ENCODE measurements at places on chromosomes 1 and 21. TPM values are rescaled to one million over a fixed set of nuclear protein-coding genes. Genes with fewer than 3 reads are reported as not detected.

DNA sequence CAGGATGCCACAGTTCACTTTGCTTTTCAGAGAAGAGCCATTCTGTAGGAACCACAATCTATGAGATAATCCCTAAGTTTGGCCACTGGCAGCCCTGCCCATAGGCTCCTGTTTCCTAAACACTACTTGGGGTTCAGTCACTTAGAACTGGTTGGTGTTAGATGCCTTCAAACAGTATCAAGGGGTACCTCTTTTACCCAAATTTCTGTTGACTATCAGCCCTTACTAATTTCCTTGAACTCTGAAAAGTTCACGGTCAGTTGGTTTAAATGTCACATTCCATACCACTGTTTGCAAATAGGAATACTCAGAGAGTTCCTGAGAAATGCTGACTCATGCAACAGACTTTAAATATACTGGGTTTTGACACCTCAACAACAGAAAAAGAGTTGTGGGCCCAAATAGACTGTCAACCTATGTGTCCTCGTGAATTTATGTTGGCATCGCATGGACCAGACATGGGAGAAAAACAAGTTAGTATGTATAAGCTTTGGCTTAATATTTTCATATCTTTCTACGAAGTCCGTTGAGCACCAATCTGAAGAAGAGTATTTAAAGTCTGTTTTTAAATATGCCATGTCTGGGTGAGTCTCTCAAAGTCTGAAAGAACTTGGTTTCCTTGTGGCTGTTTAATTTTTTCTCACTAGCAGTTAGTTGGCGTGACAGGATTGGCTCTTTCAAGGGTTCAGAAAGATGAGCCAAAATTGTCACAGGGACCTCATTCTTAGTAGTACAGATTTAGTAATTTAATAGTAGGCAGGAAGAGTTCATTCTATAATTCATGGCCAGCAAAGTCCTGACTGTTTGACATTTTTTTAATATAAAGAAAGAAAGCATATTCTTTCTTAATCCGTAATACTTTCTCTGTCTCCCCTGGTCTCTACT lies 56.5 kb upstream of the ZNF326 start:
- DNase-seq, result no peak

DNA sequence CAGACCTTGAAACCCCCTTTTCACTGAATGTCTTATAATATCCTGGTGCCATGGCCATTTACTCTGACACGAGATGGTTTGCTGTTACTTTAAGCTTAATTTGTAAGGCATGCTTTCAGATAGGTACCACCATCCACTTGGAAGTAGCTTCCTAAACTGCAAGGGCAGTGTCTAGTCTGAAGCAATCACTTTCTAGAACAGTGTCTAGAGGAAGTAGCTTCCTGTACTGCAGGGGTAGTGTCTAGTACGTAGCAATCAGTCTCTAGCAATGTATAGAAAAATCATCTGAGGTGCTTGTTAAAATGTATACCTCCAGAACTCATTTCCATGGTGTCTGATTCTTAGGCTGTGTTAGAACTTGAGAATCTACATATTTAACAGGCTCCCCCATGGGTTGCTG lies 42.5 kb downstream of the ZBTB40 start:
- no peak for DNase-seq

DNA sequence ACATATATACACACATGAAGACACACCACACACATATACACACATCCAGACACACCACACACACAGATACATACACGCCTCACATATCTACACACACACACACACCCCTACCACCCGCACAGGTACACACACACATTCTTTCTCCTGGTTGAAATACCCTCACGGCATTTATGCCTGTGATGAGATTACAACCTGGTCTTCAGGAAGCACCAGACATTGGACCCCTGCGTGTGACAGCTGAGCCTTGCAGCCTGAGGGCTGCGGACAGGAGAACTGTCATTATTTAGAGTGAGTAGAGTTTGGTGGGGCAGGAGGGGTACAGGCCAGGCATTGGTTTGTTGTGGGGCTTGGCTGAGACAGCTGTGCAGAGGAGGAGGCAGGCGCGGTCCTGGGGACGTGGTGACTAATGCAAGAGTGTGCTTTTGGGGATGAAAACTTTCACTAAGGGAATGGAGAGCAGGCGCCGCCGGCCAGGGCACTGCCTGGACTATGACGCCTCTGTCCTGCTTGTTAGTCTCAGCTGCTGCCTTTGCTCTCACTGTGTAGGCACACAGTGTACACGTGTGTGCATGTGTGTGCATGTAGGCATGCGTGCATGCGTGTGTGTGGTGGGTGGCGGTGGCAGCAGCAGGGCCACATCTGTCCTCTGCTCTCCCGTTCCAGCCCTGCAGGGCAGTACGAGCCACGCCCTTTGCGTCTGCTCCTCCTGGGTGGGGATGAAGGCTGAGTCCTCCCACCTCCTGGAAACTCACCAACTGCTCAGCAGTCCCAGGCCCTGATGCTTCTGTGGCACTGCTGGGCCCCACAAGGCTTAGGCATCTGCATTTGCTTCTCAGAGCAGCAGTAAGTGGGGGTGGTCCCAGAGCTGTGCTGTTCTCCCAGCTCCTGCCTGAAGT lies 57.6 kb downstream of the SPSB1 start:
- no peak for DNase-seq

DNA sequence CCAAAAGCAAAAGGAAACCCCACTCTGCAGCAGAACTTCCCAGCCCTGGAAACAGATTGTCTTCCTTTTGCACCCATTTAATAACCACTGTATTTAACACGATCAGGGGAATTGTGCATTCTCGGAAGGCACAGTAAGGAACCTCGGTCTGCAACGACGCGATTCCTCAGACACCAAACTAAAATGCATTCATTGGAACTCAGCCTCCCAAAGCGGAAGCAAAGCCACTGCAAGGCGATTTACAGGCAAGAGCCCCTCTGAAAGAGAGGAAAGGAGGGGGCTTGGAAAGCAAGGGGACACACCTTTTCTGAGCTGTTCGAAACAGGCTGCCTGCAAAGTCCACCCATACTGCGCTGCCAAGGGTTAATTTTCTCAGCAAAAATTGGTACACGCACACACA lies 297.7 kb downstream of the OMA1 start:
- DNase-seq, result no peak

GRCh38 chr1:193525917-193526710 lies 339.7 kb upstream of the B3GALT2 start:
- DNase-seq, result no peak

- DNase-seq, result no peak
Measured at GRCh38 chr1:89842567-89843272, 21.9 kb downstream of the LRRC8D start.

DNA sequence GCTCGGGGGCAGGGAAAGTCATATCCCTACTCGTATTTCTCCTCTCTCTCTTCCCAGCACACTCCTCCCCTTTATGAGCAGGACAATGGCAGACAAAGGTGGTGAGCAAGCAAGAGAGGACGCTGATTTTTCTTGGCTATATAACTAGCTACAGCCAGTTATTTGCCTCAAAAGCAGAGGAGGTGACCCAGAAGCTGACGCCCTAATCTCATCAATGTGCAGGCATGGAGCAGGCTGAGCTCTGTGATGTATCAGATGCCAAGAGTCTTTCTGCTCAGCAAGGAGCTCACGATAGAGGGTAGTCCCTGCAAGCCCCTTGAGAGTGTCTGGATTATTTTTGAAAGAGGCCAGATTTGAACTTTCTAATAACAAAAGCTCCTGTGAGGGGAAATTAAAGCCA lies 75.5 kb downstream of the ASTN1 start:
- no peak for DNase-seq

DNA sequence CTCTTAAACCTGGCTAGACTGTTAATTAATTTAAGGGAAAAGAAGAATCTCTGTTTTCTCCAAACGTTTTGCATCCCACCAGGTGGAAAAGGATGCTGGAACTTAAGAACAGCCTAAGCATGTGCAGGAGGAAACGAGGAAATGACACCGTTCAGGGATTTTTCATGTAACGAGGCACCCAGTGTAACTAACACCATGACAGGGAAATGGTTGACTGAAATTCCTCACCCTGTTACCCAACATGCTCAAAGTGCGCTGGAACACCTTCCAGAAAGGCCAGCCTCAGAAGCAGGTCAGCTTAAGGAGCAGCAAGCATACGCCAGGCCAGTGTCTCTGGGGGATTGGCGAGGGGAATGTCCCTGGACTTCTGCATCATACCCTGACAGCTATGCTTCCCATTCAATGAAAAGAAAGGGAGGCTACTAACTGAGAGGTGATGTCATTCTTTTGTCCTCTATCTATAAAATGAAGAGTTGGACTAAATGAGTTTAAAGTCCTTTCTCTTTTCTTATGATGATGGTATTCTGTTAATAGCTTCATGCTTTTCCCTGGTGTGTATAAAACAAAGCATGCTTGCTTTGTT lies 21.6 kb downstream of the TNN start:
- no peak for DNase-seq

DNA sequence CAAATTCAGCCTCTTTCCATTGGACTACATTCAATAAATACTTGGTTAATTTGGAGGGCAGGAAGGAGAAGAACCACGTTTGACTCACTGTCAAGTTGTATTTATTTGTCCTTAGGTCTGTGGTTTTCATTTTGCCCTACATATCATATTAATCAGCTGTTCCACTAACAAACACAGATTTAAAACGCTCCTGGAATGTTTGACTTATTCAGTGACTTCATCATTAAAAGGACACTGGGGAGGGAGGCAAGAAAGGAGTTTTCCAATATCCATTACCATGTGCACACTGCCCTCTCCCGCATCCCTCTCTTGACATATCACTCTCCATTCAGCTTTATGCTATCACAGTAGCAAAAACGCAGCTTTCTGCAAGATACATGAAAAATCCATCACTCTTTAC lies 98.2 kb upstream of the C1orf87 start:
- no peak for DNase-seq

GRCh38 chr1:76802094-76802493 lies 65.2 kb upstream of the ST6GALNAC5 start:
- DNase-seq, result no peak

- DNase-seq, result no peak
Measured at GRCh38 chr1:236395230-236395946, 1.3 kb downstream of the EDARADD start.

DNA sequence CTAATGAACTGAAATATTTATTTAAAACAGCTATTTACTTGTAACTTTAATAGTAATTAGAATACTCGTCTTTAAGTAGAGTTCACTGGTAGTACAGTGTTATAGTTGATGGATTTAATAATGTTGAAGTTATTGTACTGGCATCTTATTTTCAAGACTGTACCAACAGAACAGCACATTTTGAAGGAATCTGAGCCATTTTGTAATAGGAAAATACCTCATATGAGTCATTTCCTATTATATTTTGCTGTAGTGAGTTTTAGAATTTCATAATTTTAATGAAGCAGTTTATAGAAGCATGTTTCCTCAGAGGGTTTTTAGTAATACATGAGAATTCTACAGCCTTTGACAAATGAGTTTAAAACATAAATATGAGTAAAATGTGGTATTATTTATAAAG lies 258.3 kb downstream of the OLFM3 start:
- no peak for DNase-seq

DNA sequence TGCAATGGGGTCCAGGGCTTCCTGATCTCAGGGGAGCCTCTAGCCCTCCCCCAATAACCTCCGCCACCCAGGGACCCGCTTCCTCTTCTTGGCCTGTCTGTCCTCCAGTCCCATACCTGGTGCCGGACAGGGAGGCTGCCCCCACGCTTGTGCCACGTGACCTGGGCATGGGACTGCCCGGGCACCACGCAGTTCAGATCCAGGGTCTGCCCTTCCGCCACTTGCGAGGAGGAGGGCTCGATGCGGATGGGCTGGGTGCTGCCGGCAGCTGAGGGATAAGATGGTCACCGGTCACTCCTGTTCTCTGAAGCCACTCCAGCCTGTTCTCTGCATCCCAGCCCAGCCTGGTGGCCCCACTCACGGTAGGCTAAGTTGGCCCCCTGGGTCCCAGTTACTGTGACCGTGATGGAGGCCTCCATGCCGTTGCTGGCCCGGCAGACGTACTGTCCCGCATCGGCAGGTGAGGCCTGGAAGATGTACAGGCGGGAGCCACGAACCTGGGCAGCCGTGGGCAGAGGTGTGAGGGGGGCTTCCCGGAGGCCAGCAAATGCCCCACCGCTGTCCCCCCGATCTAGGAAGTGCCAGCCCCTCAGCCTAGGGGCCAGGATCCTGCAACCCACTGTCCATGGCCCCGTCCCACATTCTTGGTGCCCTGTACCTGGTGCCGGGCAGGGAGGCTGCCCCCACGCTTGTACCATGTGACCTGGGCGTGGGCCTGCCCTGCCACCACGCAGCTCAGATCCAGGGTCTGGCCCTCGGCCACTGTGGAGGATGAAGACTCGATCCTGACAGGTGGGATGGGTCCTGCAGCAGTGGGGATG lies 39.6 kb downstream of the LDLRAD2 start:
- DNase-seq, result no peak

GRCh38 chr1:203017692-203018091 lies 8.6 kb upstream of the PPFIA4 start:
- no peak for DNase-seq

DNA sequence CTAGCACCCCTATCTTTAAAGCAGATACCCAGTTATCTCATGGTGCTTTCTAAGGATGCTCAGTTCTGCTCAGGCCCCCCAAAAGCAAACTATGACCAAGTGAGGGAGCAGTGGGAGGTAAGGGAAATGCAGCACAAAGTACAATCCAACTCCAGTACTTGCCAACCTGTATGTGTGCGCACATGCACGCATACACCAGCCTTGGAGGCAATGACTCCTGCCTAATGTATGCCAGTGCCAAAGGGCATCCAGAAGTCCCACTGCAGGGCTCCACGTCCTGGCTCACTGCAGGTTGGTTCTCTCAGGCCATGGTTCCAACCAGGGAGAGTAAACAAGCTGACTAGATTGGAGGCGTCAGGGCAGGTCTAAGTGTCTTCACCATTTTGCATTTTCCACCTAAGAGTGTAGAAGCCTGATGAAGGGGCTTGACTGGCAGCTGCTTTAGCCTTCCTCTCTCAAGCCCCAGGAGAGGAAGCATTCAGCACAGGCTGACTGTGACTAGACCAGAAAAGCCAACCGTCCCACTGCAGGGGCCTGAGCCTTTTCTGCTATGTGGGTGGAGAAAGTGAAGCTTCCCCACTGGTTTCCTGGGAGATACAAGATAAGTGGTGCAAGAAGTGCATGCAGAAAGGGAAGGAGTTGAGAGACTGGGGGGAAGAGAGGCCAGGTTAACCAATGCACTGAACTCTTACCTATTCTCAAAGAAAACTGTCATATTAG lies 7.7 kb downstream of the AMIGO1 start:
- DNase-seq, result no peak

The TMEM200B gene
- total RNA-seq, result 6.3 TPM

The HSF2BP gene
- 0.42 TPM for total RNA-seq

The GBP6 gene
- total RNA-seq, result not detected

The MEX3A gene
- 1.1 TPM for total RNA-seq

The TDRD5 gene
- total RNA-seq, result 1.9 TPM

The ERG gene
- 3.5 TPM for total RNA-seq

The LRRN2 gene
- 5.6 TPM for total RNA-seq

The SLAMF6 gene
- 1.4 TPM for total RNA-seq

The OR2M3 gene
- total RNA-seq, result not detected

The TBX19 gene
- 1.3 TPM for total RNA-seq

Data from left colon (tissue), 2 donors.